SK-N-MC (cell line): ENCODE measurements at places on chromosomes 5 and 9.

DNA sequence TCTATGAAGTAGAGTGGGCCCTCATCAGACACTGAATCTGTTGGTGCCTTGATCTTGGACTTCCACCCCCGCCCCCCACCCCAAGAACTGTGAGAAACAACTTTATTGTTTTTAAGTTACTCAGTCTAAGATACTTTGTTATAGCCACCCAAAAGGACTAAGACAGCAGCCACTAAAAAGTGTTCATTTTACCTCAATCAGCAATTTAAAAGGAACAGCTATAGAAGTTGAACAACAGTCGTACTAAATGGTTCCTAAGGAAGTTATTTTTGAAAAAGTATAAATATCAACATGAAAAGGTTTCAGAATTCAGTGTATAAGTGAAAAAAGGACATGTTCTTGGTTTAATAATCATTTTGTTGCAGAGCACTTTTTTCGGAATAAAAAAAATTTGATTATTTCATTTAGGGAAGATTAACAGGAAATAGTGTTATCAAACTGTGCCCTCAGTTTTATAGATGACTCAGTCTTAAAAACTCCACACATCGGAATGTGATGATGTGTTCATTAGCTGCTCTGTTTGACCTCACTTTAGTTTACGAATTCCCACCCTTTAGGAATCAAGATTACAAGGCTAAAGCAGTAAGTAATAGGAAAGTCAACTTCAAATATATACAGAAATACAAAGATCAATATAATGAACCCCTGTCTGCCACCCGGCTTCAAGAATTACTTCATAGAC is 71.2 kb downstream of the MTAP start:
- no peak for DNase-seq

DNA sequence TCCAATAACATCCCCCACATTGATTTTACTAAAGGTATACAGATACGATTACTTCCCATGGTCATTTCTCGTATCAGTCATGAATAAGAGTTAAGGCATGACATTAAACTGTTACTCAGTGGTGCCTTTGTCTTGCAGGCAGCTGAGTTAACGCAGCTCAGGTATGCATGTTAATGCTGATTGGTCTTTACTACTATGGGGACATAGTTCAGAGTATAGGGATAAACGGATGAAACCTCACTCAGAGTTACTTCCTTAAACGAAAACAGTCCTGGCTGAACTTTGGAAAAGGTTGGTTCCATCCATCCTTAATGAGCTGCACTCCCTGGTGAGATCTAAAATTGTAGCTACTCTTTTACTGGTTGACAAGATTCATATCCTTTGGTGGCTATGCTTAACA is 87.0 kb downstream of the ACTL7B start:
- DNase-seq: no peak

DNA sequence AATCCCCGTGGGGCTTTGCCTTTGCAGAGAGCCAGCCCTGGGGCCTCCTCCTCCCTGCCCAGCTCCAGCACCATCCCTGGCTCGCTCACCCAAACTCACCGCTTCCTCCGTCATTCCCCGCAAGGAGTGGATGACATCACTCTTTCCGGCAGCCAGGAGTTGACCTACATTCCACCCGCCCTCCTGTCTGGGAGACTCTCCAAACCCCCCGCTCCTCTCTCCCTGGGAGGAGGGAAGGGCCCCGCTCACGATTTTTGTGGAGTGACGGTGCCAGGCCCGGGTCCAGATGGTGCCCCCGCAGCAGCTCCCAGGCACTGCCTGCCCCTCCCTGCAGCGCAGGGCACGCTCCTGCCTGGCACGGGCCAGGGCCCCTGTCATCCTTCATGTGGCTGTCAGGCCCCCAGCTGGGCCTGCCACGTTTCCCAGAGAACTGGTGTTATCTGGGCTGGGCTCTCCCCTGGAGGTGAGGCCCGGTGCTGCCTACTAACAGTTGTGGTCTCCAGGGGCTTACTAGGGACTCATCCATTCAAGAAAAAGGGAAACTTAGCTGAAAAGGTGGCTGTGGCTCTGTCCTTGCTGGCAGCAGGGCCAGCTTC is 52.3 kb downstream of the NTNG2 start:
- no peak for DNase-seq

DNA sequence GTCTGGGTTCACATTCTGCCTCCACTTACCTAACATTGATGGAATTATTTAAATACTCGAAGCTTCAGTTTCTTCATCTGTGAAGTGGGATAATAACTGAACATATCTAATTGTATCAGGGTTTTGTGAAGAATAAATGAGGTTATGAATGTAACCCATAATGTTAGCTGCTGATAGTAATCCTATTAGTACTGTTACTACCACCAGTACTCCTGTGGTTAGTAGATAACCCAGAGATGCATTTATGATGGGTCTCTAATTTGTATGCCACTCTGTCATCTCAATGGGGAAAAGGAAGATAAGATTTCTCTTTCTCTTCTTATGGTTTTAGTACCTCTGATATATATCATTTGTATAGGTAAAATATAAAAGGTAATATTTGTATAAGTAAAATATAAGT is 16.0 kb downstream of the CPEB4 start:
- no peak for DNase-seq

DNA sequence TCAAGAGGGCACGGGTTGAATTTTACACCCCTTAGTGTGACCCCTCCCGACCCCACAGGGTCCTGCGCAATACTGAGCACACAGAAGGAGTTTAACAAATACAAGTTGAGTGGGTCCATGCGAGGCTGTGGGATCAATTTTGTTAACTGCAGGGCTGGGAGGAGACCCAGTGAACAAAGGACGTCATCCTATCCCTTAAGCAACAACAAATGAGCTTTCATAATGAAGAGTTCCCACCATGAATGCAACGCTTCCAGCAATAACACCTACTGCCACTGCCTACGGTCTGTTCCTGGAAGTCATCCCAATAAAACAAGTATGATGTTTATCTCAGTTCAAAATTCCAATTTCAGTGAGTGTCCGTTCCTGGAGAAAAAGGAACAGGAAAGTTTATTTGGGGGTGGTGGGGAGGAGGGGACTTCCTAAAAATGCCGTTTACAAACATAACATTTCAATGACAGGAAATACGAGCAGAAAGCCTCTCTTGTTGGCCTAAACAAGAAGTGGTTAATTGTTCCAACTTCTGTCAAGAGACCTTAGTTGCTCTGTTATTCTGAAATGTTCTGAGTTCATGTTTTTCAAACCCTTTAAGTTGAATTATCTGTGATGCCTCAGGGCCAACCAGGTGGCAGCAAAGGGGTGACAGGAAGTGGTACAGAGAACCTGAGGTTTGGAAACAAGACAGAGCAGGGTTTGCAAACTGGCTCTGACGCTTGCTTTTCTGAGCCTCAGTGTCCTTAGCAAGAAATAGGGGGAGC is 65.8 kb upstream of the PLPP6 start:
- no peak for DNase-seq

- DNase-seq: no peak
Observed at GRCh38 chr9:10134266-10134665, 478.5 kb downstream of the PTPRD start.

DNA sequence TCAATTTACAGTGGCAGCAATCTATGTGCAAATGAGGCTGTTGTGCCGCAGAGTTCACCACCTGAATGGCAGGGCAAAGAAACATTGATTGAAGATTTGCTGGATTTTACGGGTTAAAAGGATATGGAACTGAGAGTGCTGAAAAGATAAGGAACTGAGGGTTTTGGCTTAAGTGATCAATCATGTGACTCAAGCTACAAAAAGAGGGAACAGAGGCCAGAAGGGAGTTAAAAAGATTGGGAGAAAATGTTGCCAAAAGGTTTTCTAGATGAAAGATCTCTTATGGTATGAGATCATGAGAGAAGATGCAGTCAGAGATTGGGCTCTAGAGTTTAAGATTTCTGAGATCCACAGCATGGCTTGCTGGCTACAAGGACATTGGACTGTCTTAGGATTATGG is 7.9 kb upstream of the RIMOC1 start:
- DNase-seq: no peak

DNA sequence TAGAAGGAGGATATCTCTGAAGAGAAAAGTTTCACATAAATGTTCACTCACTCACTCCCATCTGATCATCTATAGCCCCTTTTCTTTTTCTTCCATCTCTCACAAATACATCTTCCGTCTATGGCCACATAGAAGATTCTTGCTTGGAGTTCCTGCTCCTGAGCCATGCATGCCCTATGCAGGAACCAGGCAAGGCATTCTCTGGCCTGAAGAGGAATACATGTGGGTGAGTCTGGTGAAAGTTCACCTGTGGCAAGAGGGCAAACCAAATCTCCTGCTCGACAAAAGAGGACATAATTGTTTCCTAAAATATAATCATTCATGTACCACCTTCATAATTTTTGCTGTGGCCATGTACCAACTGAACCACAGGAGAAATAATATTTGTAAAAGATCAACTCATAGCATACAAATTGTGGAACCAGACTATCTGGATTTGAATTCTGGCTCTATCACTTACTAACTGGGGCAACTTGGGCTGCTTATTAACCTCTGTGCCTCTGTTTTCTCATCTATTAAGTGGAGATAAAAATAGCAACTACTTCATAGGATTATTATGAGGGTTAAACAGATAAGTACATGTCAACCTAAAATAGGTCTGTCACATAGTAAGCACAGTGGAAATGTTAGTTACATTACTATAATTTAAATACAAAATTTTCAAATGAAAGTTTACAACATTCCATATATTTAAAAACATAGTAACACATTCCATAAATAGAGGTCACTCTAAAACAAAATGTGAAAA is 121.2 kb upstream of the NFIB start:
- no peak for DNase-seq

GRCh38 chr9:83342006-83342405 is 196.2 kb downstream of the FRMD3 start:
- no peak for DNase-seq

GRCh38 chr5:68070591-68071281 is 144.8 kb upstream of the PIK3R1 start:
- DNase-seq: no peak

DNA sequence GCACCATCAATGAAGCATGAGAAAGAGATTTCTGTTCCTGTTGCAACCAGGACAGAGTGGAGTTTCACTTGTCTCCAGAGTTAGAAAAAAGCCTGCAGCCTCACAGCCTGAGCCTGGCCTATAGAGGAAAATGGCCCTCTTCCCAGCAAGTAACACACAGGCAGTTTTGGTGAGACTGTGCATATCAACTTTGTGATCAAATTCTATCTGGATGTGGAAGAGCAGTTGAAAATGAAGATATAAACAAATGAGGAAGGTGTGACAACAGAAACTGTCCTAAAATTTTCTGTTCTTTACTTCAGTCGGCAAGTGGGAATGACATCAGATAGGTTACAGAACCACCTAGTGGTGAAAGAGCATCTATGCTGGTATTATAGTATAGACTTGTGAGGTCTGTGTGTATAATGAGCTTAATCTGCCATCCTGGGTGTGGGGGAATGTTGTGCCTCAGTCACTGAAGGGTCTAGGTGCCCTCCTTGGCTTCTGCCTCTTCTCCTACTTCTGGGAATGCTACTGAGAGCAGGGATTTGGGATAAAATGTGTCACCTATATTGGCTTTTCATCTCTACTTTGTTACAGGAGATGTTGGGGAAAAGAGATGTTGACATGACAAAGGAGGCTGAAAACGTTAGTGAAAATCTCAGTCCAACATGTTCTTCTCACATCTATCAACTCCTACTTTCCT is 28.2 kb downstream of the YIPF5 start:
- DNase-seq: no peak

DNA sequence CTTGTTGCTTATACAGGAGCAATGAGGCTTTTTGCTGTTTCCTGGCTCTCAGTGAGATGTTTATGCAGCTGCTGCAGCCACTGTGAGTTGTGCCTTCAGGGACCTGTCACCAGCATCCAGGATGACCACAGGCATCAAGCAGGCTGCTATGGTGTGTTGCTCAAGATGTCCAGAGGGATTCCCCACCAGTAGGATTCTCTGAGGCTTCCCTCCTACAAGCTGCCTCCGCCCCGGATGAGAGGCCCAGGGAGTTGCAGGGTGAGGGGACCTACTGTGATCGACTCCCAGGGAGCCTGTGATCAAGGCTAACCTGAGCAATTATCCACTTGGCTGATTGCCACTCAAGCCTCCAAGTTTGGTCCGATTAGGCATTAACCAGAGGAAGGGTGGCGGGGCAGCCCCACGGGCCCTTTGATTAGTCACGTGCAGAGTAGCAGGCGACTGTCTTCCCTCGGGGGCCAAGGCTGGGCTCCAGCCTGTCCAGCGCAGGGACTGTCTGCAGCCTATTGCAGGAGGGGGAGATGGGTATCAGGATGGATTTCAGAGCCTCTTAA is 1.8 kb upstream of the FAT2 start:
- DNase-seq: no peak

DNA sequence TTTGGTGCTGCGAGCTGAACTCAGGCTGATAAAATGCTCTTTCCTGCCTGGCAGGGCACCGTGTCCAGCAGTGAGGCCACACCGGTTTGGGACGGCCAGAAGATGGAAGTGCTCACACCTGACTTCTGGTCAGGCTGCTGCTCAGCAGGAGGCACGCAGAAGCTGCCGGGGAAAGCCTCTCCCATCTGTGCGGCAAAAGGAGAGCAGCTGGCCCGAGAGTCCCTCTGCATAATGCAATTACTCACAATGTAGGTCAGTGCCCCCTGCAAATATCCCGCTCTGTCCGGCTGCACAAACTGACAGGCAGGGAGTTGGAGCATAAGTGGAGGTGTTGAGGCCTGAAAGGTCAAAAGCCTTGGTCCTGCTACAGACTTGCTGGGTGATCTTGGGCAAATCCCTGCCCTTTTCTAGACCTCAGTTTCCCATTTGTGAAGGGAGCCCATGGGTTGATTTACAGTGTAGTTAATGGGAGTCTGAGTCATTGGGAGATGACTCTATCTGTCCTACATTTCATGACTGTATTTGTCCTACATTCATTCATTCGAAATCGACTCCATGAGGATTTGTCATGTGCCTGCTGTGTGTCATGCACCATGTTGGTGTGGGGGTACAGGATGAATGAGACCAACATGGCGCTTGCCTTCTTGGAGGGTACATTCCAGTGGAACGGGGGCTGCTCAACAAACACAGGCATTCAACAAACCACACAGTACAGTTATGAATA is 61.8 kb upstream of the TBC1D2 start:
- DNase-seq: no peak

DNA sequence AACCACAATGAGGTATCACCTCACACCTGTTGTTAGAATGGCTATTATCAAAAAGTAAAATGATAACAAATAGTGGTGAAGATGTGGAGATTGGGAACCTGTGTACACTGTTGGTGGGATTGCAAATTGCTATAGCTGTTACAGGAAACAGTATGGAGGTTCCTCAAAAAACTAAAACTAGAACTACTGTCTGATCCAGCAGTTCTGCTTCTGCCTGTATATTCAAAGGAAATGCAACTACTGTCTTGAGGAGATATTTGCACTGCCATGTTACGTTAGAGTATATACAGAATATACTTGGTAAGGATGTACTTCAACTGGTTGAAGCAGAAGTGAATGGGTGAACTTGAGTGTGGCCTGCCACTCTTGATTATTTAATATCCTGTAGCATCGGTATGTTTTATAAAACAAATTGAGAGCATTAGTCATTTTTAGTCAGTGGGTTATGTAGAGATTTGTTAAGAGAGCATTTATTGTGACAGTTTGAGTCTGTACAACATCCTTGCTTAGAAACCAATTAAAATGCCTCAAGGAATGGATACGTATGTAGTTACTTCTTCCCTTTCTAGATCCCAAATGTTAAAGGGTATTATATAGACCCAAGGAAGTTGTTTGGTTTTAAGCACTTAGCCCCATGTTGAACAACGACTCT is 37.5 kb downstream of the ZCCHC7 start:
- DNase-seq: no peak

GRCh38 chr9:37413311-37413710 is 9.2 kb upstream of the GRHPR start:
- DNase-seq: no peak

GRCh38 chr5:142806841-142807267 is 36.7 kb downstream of the ARHGAP26 start:
- DNase-seq: no peak
